ENCODE measurements at places on chromosomes 16 and 17.

DNA sequence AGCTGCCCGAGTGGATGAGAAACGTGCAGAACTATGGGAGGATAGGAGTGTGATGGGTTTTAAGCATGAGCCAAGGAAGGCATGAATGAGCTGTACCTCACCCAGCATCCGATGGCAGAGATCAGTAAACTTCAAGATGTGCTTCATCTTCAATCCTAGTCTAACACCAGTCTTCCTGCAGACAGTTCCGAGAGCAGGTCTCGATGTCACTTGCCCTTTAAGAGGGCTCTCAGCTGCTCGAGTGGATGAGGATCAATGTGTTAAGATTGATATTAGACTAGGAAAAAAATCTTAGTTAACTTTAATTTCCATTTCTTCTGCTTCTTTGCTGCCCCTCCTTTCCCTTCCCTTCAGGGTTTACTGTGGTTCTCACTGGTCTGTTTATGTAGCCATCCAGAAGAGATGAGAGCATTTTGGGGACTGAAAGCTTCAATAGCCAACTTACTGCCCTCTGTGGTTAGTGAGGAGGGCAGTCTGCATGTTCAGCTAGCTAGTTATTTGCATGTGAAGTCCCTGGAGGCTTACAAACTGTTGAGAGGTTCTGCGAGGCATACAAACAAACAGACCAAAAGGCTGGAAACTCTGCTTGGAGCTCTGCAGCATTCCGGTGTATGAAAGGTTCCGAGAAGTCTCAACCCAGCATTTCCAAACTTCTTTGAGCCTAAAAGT lies 15.3 kb downstream of the KLHL36 start:
- peaks cover 38% of the 10 kb centered on the region for H3K36me3 ChIP-seq
- no peak overlapping the region for H3K27ac ChIP-seq
- no peaks in the 10 kb centered on the region for H3K4me1 ChIP-seq
- no peak overlapping the region for H3K4me3 ChIP-seq
- DNase-seq, result no peak

GRCh38 chr16:20744922-20745440 lies 3.4 kb upstream of the THUMPD1 start:
- no peak for DNase-seq
- no peak overlapping the region for H3K27ac ChIP-seq
- H3K4me1 ChIP-seq, result no peaks in the 10 kb centered on the region
- peaks cover 25% of the 10 kb centered on the region for H3K36me3 ChIP-seq

DNA sequence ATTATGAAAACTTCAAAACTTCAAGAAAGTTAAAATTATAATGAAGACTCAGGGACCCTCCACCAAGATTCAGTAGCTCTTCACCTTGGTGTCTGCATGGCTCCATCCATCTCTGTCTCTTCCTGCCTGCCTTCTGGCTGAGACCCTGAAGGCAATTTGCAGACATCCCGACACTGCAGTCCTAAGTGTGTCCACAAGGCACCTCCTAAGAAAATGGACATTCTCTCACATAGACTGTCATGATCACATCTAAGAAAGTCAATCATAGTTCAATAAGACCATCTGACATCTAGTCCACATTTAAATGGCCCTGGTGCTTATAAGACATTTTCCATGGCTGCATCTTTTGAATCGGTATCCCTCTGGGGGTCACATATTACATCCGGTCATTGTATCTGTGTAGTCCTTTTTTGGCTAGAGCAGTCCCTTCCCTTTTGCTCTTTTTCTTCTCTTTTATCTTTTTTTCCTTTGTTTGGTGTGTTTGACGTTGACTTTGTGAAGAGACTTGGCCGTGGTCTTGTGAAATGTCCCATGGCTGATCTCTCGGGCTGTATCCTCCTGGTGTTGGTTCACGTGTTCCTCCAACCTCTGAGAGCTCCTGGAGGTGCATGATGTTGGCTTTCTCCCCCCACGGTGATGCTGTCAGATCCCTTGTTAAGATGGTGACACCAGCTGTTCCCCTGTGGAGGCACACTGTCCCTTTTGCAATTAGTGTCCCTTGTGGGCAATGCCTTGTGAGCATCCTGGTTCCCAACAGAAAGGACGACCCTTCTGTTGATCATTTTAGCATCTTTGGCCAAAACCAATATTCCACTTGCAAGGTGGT lies 5.0 kb upstream of the TNFRSF13B start:
- H3K4me3 ChIP-seq, result no peak overlapping the region
- no peaks in the 10 kb centered on the region for H3K36me3 ChIP-seq
- no peak overlapping the region for H3K27ac ChIP-seq
- DNase-seq, result no peak
- H3K4me1 ChIP-seq, result no peaks in the 10 kb centered on the region
- peaks cover 39% of the 10 kb centered on the region for H3K27me3 ChIP-seq

GRCh38 chr17:49442041-49442440 lies 27.4 kb upstream of the PHB1 start:
- H3K27me3 ChIP-seq, result peaks cover 100% of the 10 kb centered on the region
- H3K4me1 ChIP-seq, result no peaks in the 10 kb centered on the region
- H3K36me3 ChIP-seq, result no peaks in the 10 kb centered on the region
- no peak for DNase-seq

- H3K4me1 ChIP-seq, result no peaks in the 10 kb centered on the region
- peaks cover 11% of the 10 kb centered on the region for H3K27me3 ChIP-seq
- H3K27ac ChIP-seq, result no peak overlapping the region
- no peak for DNase-seq
Observed at GRCh38 chr17:58570758-58571157, 56.3 kb upstream of the MTMR4 start.

DNA sequence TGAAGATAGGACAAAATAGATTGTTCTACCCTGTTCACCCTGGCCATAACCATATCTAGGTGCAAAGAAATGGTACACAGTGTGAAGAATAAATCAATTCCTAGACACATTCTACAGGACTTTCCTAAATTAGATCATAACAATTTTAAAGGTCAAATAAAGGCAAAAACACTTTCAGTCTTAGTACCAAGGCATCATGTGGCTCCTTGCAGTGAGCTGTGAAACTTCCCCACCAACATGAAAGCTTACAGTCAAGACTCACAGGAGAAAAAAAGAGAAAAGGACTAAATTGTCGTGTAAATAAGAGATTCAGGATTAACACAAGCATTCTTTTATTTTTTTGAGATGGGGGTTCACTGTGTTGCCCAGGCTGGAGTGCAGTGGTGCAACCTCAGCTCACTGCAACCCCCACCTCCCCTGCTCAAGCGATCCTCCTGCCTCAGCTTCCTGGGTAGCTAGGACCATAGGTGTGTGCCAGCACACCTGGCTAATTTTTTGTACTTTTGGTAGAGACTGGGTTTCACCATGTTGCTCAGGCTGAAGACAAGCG lies 14.2 kb downstream of the NSMCE1 start:
- H3K4me3 ChIP-seq, result no peak overlapping the region
- H3K36me3 ChIP-seq, result peaks cover 14% of the 10 kb centered on the region
- no peaks in the 10 kb centered on the region for H3K27me3 ChIP-seq
- DNase-seq, result no peak
- no peak overlapping the region for H3K27ac ChIP-seq
- peaks cover 37% of the 10 kb centered on the region for H3K4me1 ChIP-seq

DNA sequence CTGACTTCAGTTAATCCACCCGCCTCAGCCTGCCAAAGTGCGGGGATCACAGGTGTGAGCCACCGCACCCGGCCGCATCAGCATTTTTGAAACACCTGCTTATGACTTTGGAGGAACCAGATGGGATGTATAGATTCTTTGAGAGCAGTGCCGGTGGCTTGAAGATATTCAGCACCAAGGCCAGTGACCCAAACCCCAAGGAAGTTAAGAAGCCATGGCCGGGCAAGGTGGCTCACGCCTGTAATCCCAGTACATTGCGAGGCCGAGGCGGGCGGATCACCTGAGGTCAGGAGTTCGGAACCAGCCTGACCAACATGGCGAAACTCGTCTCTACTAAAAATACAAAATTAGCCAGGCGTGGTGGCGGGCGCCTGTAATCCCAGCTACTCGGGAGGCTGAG lies 43.9 kb downstream of the TRARG1 start:
- no peaks in the 10 kb centered on the region for H3K36me3 ChIP-seq
- no peak for DNase-seq
- no peaks in the 10 kb centered on the region for H3K4me1 ChIP-seq
- H3K4me3 ChIP-seq, result no peak overlapping the region
- peaks cover 13% of the 10 kb centered on the region for H3K27me3 ChIP-seq
- H3K27ac ChIP-seq, result no peak overlapping the region

DNA sequence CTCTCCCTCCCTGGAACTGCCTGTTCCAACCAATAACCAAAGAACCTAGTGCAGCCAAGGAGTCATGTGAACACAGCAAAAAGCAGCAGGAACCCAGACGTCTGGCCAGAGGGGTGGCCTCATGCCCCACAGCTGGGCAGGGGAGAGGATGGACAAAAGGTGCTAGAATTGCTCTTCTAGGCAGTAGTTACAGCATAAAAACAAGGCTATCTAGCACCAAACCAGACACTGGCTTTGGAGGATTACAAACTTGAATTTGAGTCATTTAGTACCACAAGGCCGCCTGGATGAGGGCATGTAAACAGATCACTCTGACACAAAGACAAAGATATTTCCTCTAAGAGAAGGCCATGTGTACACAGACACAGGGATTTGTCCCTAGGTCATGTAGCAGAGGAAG lies 423.3 kb upstream of the MAF start:
- peak overlapping the region; percentile 0 for H3K27ac ChIP-seq
- peaks cover 29% of the 10 kb centered on the region for H3K4me1 ChIP-seq
- H3K27me3 ChIP-seq, result no peaks in the 10 kb centered on the region
- no peak for DNase-seq
- H3K36me3 ChIP-seq, result peaks cover 8% of the 10 kb centered on the region

DNA sequence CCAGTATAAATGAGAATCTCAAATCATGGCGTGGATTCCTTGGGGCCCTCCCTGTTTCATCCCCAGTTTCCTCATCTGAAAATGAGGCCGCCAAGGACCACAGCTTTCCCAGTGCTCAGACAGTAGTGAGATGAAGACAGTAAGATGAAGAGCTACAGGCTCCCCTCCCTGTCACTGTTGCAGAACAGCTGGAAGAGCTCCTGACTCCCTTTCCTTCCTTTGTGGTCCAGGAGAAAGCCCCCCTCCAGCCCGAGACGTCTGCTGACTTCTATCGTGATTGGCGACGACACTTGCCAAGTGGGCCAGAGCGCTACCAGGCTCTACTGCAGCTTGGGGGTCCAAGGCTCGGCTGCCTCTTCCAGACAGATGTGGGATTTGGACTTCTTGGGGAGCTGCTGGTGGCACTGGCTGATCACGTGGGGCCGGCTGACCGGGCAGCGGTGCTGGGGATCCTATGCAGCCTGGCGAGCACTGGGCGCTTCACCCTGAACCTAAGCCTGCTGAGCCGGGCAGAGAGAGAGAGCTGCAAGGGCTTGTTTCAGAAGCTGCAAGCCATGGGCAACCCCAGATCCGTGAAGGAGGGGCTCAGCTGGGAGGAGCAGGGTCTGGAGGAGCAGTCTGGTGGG lies 3.0 kb upstream of the EFTUD2 start:
- peaks cover 25% of the 10 kb centered on the region for H3K36me3 ChIP-seq
- peaks cover 39% of the 10 kb centered on the region for H3K4me1 ChIP-seq
- H3K27me3 ChIP-seq, result peaks cover 23% of the 10 kb centered on the region
- no peak overlapping the region for H3K4me3 ChIP-seq

GRCh38 chr16:86598607-86599565 lies 20.5 kb downstream of the FOXL1 start:
- peaks cover 19% of the 10 kb centered on the region for H3K27me3 ChIP-seq
- no peaks in the 10 kb centered on the region for H3K4me1 ChIP-seq
- no peak overlapping the region for H3K27ac ChIP-seq

DNA sequence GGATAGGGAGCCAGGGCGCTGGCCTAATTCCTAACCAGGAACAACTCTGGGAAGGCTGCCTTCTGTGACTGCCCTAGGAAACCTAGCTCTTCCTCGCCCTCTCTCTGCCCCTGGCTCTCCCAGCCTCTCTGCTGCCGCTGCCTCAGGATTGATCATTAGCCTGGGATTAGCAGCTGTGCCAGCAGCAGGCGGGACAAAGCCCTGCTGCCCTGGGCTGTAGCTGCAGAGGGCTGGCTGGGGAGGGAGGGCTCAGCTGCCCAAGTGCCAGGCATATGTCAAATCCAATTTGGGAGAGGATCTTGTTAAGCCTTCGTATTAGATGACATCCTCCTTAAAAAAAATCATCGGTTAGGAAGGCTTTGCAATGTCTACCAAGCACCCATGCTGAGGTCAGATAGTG lies 144.8 kb upstream of the CCL2 start:
- H3K27me3 ChIP-seq, result peaks cover 50% of the 10 kb centered on the region
- DNase-seq, result no peak
- no peak overlapping the region for H3K4me3 ChIP-seq
- no peaks in the 10 kb centered on the region for H3K4me1 ChIP-seq

GRCh38 chr16:24508614-24509013 lies 30.8 kb upstream of the RBBP6 start:
- no peaks in the 10 kb centered on the region for H3K4me1 ChIP-seq
- DNase-seq, result no peak
- H3K27me3 ChIP-seq, result peaks cover 64% of the 10 kb centered on the region
- H3K27ac ChIP-seq, result no peak overlapping the region
- no peaks in the 10 kb centered on the region for H3K36me3 ChIP-seq
- no peak overlapping the region for H3K4me3 ChIP-seq

- H3K27ac ChIP-seq, result no peak overlapping the region
- DNase-seq, result no peak
- no peak overlapping the region for H3K4me3 ChIP-seq
- no peaks in the 10 kb centered on the region for H3K4me1 ChIP-seq
- H3K27me3 ChIP-seq, result no peaks in the 10 kb centered on the region
Observed at GRCh38 chr16:35339337-35339736, 1879.9 kb downstream of the TP53TG3F start.

GRCh38 chr16:11396241-11397048 lies 51.2 kb downstream of the RMI2 start:
- peaks cover 9% of the 10 kb centered on the region for H3K4me1 ChIP-seq
- no peak overlapping the region for H3K4me3 ChIP-seq
- peaks cover 17% of the 10 kb centered on the region for H3K27me3 ChIP-seq
- peaks cover 4% of the 10 kb centered on the region for H3K36me3 ChIP-seq

GRCh38 chr17:18138065-18138749 lies 29.7 kb downstream of the MYO15A start:
- DNase-seq, result no peak
- peaks cover 14% of the 10 kb centered on the region for H3K36me3 ChIP-seq
- H3K27ac ChIP-seq, result no peak overlapping the region
- peaks cover 13% of the 10 kb centered on the region for H3K27me3 ChIP-seq
- H3K4me1 ChIP-seq, result no peaks in the 10 kb centered on the region
- H3K4me3 ChIP-seq, result no peak overlapping the region

GRCh38 chr17:55090079-55090492 lies 121.5 kb downstream of the STXBP4 start:
- no peaks in the 10 kb centered on the region for H3K36me3 ChIP-seq
- H3K27ac ChIP-seq, result no peak overlapping the region
- H3K4me1 ChIP-seq, result peaks cover 17% of the 10 kb centered on the region
- no peak for DNase-seq
- no peak overlapping the region for H3K4me3 ChIP-seq

GRCh38 chr17:49146620-49147306 lies 14.2 kb downstream of the B4GALNT2 start:
- no peak overlapping the region for H3K4me3 ChIP-seq
- H3K36me3 ChIP-seq, result no peaks in the 10 kb centered on the region
- H3K27ac ChIP-seq, result peak overlapping the region; percentile 22
- peak; percentile 31 for DNase-seq
- peaks cover 21% of the 10 kb centered on the region for H3K4me1 ChIP-seq

DNA sequence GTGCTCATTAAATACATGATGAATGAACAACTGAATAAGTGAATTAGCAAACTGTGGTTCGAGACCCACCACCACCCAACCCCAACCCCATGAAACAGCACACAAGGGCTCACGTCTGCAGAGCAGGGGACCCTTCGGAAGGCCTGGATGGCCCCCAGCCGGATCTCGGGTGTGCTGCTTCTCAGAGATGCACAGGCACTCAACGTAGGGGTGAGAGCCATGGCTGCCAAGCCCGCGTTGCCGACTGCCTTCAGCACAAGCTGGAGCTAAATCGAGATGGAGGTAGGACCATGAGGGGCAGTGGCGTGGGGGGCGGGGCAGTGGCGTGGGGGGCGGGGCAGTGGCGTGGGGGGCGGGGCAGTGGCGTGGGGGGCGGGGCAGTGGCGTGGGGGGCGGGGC lies 93.2 kb downstream of the LITAF start:
- H3K27me3 ChIP-seq, result no peaks in the 10 kb centered on the region
- H3K27ac ChIP-seq, result peak overlapping the region; percentile 62

All from Calu3 (cell line).